ENCODE measurements at places on chromosomes 5 and 9.

- no peak for DNase-seq
- peaks cover 2% of the 10 kb centered on the region for H3K36me3 ChIP-seq
- H3K4me1 ChIP-seq = peaks cover 33% of the 10 kb centered on the region
- no peak overlapping the region for H3K27ac ChIP-seq
Measured at GRCh38 chr9:94867281-94867841, 140.9 kb downstream of the AOPEP start.

DNA sequence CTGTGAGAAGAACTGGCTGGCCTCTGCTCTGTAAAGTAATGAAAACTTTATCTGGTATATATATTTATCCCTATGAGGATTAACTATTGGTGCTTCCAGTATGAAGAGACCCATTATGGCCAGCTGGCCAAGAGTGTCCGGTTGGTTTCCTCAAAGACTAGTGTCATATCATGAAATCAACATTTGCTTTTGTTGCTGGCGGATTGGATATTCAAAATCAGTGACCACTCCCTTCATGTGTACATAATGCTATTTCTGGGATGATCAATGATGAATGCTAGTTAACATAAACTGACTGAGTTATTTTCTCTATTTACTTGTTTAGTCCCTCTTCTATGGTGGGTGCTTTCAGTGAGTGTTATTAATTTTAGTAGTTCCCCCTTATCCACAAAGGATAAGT, 60.8 kb upstream of the NUDT12 start:
- H3K4me3 ChIP-seq = no peak overlapping the region
- no peaks in the 10 kb centered on the region for H3K36me3 ChIP-seq
- no peaks in the 10 kb centered on the region for H3K27me3 ChIP-seq
- no peak for DNase-seq
- H3K4me1 ChIP-seq = no peaks in the 10 kb centered on the region

DNA sequence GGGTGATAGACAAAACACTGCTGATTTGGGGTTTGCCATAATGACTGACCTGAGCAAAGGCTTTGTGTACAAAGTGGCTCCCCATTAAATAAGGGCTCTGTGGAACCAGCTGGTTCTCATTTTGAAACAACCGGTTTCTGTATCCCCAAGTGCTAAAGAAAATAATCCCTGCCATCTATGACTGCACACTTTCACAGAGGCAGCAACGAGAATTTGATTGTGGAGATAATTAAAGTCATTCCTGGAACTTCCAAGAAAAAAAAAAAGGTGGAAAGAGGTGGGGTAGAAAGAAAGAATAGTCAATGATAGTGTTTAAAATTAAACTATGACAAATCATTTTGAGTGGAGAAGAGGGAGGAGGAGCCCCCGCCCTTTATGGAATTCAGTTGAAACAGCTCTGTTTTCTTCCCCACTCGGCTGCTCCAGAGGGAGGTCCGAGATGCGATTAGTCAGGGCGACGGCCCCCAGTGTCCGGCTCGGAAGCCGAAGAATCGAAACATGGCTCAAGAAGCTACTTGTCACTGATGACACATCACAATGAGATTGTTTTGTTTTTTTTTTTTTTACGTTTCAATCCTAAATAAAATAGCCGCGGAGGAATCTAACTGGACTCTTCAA, 38.4 kb downstream of the EBF1 start:
- DNase-seq = no peak
- peaks cover 57% of the 10 kb centered on the region for H3K27me3 ChIP-seq
- H3K27ac ChIP-seq = no peak overlapping the region
- no peaks in the 10 kb centered on the region for H3K4me1 ChIP-seq
- no peak overlapping the region for H3K4me3 ChIP-seq

DNA sequence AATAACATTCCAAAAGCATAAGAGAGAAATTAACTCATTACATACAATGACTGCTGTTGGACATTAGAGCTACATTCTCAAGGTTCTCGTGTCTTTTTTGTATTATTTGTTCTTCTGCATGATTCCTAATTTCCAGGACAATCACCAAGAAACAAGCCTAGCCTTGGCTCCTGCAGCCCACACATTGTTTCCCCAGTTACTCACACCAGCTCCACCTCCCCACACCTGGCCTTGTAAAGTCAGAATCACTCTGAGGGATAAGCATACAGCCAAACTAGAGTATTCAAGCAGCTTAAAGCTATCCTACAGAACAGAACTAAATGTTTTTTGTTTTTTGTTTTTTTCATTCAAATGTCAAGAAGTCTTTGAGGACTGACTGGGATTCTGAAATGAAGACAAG, 189.2 kb downstream of the HINT1 start:
- no peaks in the 10 kb centered on the region for H3K4me1 ChIP-seq
- H3K36me3 ChIP-seq = no peaks in the 10 kb centered on the region
- H3K27ac ChIP-seq = no peak overlapping the region
- peaks cover 33% of the 10 kb centered on the region for H3K27me3 ChIP-seq
- no peak overlapping the region for H3K4me3 ChIP-seq
- no peak for DNase-seq

GRCh38 chr9:96758845-96759673, 18.8 kb downstream of the ZNF510 start:
- DNase-seq = no peak
- no peak overlapping the region for H3K4me3 ChIP-seq
- no peak overlapping the region for H3K27ac ChIP-seq

GRCh38 chr5:22852807-22853660, at the start of gene CDH12:
Gene CDH12 (minus strand): TSS chr5:22853344.
- H3K27me3 ChIP-seq = no peaks in the 10 kb centered on the region
- no peak for DNase-seq
- H3K36me3 ChIP-seq = no peaks in the 10 kb centered on the region
- H3K27ac ChIP-seq = no peak within 1 kb of the TSS
- peak within 1 kb of the TSS; percentile 58 for H3K4me3 ChIP-seq

DNA sequence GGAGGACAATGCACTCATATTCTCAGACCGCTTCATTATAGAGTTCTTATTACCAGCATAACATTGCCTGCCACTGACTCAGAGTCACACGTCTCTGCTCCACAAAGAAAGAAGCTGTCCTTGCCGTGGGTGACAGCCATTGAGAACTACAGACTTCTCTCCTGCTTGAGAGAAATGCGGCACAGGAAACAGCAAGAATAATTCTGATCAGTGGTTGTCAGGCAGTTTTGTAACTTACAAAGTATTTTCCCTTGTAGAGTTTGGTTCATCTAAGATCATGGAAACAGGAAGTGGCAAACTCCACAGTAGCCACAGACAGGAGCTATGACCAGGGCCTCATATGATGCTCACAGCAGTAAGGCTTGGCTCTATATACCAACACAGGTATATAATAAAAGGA, 47.0 kb downstream of the KCNV2 start:
- H3K27ac ChIP-seq = peak overlapping the region; percentile 77
- no peaks in the 10 kb centered on the region for H3K27me3 ChIP-seq
- peaks cover 7% of the 10 kb centered on the region for H3K36me3 ChIP-seq
- no peak for DNase-seq

DNA sequence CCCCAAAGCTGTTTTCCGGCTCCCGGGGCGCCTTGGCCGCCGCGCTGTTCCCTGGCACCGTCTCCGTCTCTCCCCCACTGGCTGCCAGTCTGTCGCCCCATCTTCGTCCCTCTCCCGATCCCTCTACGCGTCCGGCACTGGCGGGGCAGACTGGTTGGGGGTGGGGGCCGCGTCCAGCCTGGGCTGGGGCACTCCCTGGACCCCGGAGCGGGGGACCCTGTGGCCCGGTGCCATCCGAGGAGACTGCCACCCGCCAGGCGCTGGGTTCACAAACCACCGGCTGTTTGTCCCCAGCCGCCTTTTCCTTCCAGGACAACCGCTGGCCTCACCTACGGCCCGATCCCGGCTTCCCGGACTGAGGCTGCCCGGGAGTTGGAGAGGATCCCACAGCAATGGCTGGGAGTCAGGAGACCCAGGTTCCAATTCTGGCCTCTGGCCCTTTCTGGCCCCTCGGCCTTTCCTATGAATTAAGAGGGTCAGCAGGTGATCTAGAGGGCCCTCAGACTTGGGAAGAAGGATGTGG, 1.0 kb upstream of the FIBCD1 start:
- no peak for DNase-seq
- peaks cover 13% of the 10 kb centered on the region for H3K4me1 ChIP-seq
- peaks cover 67% of the 10 kb centered on the region for H3K27me3 ChIP-seq
- peak overlapping the region; percentile 66 for H3K4me3 ChIP-seq

- H3K4me3 ChIP-seq = no peak overlapping the region
- H3K4me1 ChIP-seq = no peaks in the 10 kb centered on the region
- H3K36me3 ChIP-seq = no peaks in the 10 kb centered on the region
- H3K27me3 ChIP-seq = no peaks in the 10 kb centered on the region
- no peak overlapping the region for H3K27ac ChIP-seq
- no peak for DNase-seq
Measured at GRCh38 chr9:10173561-10173960, 439.2 kb downstream of the PTPRD start.

- H3K27me3 ChIP-seq = peaks cover 13% of the 10 kb centered on the region
- no peak overlapping the region for H3K4me3 ChIP-seq
- no peaks in the 10 kb centered on the region for H3K36me3 ChIP-seq
- no peak for DNase-seq
- H3K27ac ChIP-seq = no peak overlapping the region
- H3K4me1 ChIP-seq = no peaks in the 10 kb centered on the region
Measured at GRCh38 chr5:149063896-149064478, 1.1 kb upstream of the SH3TC2 start.

DNA sequence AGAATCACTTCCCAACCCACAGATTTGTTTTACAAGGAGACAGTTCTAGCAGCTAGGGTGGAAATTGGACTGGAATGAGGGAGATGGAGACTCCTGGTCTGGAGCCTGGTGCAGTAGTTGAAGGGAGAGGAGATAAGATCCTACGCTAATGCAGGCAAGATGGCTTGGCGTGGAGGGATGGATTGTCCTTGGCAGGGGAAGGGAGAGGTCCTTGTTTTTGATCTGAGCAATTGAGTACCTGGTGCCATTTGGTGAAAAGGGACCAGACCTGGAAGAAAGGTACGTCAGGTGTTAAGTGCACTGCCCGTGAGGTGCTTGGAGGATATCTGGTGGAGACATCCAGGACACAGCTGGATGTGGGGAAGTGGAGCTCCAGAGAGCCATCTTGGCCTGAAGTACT, 35.7 kb downstream of the ANGPTL2 start:
- no peak for DNase-seq
- H3K27ac ChIP-seq = no peak overlapping the region
- no peaks in the 10 kb centered on the region for H3K27me3 ChIP-seq
- no peak overlapping the region for H3K4me3 ChIP-seq
- peaks cover 3% of the 10 kb centered on the region for H3K36me3 ChIP-seq
